SIG-M5 (cell line): ENCODE measurements at places on chromosomes 5 and 9.

- no peak for DNase-seq
Measured at GRCh38 chr9:126794441-126794840, 10.4 kb upstream of the ZBTB43 start.

GRCh38 chr9:77965445-77966123, 66.0 kb downstream of the GNAQ start:
- no peak for DNase-seq

DNA sequence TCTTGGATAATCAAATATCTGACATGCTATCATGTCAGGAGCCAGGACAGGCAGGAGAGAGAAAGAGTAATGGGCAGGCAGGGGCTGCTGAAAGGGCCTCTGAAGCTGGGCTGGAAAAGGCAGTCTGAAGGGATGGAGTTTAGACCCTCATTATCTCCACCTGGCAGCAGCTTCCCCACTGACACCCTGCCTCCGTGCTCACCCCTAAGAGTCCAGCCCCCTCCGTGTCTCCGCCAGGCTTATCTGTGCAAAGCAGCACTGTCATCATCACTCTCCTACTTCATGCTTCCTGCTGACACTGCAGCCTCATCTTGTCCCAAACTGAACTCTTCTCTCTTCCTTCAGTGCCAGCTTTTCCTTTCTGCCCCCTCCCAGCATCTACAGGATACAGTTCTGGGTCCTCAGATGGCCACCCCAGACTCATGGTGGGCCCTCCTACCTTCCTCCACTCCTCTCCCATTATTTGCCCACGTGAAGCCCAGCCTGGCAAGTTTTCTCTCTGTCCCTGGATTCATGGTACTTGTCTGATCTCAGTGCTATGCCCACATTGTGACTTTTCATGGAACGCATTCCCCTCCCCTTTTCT, 70.9 kb upstream of the KLF9 start:
- no peak for DNase-seq

DNA sequence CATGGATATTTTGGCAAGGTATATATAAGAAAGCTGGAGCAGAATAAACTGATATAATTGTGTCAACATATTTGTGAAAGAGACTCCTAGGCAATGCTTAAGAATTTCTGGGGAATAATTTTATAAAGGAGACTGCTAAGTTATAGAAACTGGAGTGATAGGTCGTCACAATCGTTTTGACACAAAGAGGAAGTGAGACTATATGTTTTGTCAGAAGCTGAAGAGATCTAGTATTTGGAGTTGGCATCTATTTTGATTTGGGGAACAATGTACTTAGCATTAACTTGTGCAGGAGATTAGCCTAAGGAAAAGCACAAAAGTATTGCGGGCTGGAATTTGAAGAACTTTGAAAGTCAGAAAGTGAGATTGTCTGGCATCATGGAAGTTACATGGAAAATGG, 582.5 kb downstream of the TAF11L14 start:
- peak; percentile 26 for DNase-seq

DNA sequence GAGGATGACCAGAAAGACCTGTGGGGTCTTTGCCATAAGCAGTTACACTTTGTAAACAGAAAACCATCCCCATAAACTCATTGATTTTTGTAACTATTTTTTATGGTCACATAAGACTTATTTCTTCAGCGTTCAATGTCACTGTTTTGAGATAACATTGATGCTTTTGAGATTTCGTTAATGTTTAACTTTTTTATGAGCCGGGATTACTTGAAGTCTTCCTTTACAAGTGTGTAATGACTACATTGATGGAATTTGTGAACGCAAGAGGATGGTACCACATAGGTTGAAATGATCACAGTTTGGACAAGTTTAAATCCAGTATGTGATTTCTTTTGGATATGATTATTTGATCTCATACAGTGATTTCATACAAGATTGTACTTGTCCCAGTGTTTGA, 1.8 kb downstream of the SLC12A2 start:
- no peak for DNase-seq

GRCh38 chr5:131694926-131695325, 59.9 kb upstream of the RAPGEF6 start:
- no peak for DNase-seq

DNA sequence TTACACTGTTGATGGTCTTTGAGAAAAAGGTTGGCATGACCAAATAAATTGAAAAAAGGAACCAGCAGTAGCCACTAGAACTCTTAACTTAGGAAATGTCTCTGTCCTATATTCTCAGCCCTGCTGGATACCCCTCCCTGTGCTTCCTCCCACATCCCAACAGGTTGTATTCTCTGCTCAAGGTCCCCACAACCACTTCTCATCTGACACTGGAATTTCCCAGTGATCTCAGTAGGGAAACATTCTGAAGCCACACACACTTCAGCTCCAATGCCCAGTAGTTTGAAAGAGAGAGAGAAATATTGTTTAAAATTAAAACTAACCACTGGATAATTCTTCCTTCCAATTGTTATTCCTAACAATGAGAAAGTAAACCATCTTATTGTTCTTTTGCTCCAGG, 30.0 kb upstream of the NREP start:
- no peak for DNase-seq

DNA sequence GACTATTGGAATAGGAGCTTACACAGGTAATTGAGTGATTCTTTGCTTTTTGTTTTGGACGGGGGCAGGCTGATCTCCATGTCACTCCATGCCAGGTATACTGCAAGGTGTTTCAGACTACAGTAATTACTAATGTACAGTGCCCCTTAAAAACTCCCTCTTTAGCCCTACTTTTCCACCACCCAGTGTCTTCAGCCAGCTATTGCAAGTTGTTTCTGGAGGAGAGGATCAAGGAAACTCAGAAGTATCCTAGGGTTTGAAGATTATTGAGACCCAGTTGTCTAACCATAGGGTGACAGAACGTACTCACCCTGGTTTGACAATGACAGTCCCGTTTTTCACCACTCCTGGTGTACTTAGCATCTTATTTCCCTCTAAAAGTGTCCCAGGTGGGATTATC, 13.4 kb downstream of the CFAP95 start:
- DNase-seq = no peak

DNA sequence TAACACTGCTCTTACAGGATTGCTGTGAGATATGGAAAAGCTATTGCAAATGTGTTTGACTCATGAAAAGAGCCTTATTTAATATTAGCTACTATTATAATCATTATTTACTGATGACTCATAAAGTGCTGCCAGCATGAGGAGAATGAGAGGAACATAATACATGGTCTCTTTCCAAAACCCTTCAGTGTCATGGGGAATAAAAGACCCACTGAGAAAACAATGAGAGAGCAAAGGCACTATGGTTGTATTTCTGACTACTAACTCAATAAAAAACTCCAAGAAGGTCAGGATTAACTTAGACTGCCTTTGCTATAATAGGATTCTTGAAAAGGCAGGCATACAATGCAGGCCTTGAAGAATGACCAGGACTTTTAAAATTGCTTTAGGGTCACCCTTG, 633.5 kb downstream of the DTWD2 start:
- DNase-seq = no peak

DNA sequence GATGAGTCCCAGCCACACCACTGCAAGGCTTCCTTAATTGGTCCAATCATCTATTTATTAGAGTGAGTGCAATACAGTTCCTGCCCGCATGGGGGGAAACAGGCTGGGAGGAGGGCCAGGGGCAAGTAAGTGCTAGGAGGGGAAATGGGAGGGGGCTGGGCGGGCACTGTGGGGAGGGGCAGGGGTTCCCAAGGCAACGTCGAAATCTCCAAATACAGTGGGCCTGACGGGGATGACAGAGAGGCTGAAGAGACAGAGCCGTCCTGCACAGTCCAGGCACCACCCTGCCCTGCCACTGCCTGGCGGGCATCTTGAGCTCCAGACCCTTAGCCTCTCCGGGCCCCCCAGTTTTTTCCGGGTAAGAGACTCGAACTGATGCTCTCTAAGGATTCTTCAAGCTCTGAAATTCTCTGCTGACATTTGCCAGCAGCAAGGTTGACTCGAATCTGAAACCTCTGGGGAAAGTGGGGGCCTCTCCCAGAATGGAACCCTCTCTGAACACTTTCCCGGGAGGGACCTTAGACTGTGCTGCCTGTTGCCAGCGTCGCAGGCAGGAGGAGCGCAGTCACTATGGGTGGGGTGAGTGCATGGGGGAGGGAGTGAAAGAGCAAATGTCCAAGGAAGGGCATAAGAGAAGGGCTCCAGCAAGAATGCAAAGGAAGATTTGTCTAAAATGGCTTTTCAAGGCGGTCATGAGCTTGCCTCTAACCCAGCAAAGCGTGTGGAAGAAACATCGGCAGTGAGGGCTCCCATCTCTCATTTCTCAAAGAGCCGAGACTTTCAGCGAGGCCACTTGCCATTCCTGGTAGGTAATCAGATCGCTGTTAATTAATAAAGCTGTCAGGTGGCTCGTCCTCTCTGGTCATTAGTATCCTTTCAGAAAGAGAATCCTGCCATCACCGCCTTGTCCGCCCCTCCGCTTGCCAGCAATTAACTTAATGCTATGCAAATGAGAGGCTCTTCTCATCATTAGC, 99.0 kb downstream of the GTF3C4 start:
- no peak for DNase-seq

DNA sequence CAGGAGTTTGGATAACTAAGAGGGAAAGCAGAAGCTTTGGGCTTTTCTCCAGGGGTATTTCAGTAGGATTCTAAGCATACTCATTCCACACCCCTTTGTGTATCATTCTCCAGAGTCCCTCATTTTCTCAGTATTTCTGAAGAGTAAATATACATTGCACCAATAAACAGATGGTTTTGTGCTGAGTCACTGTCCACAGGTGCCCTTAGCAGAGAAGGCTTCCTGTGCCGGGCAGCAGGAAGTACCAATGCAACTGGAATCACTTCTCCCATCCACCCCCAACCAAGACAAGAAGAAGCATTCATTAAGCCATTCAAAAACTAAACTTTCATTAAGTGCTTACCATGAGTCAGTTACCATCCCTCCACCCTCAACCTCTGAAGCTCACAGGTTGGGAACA, 3.6 kb upstream of the CCNJL start:
- no peak for DNase-seq

GRCh38 chr9:105070176-105070575, 142.2 kb upstream of the ABCA1 start:
- DNase-seq = no peak

DNA sequence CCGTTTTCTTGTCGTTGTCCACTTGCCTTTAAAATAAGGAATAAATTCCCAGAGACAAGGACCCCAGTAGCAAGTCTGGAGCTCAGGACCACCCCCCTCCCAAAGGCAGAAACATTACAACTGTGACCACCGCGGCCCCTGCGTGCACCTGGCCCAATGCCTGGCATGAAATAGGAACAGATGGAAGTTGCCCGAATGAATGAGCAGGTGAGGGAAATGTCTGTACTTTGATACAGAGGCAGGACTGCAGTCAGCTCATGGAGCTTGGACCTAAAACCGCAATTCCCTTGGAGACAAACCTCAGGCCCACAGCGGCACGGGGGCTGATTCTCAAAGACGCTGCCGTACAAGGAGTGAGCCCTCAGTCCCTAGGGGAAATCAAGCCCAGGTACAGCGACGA, 55.3 kb upstream of the SARDH start:
- DNase-seq = no peak

DNA sequence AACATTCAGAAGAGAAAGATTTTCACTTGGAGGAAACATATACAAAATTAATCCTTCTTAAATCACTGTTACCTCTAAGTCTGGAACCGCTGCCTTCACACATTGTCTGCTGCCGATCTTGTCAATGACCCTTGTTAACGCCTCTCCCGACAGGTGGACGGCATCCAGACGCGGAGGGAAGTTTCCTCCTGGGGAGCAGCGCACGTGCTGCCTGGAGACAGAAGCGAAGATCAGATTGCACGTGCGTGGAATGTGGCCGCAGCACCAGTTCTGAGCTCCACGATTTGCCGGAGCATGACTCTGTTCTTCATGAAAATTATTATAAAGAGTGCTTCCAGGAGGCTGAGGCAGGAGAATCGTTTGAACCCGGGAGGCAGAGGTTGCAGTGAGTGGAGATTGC, 183.6 kb upstream of the IRX4 start:
- DNase-seq = no peak

DNA sequence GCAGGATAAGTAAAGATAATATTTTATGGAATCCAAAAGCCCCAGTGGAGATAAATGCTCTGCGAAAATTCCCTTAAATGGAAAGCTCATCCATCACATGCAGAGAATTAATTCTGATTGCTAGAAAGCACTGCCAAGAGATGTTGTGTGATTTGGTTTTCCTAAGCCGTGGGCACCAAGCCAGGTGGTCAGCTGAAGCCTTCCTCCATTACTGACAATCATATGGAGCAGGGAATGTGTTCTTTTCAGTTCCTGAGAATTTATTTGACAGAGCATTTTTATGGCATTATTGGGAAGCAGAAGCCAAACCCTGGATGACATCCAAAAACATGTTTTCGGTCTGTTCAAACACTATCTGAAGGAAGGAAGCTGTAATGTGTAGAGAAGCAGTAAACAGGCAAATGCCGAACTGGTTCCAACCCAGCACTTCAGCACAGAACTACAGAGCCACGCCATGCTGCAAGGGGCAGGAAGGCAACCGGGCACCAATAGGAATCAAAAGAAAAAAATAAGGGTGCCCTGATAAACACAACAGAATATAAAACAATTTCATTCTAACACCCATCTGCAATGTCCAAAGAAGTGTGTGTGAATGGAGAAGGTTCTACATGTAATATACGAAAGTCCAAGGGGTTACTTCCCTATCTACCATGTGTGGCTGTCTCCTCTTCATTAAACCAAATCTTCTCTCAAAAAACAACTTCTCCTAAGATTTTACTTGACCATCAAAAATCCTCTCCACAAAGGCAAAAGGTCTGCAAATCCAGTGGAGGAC, 12.3 kb downstream of the ARSB start:
- no peak for DNase-seq

DNA sequence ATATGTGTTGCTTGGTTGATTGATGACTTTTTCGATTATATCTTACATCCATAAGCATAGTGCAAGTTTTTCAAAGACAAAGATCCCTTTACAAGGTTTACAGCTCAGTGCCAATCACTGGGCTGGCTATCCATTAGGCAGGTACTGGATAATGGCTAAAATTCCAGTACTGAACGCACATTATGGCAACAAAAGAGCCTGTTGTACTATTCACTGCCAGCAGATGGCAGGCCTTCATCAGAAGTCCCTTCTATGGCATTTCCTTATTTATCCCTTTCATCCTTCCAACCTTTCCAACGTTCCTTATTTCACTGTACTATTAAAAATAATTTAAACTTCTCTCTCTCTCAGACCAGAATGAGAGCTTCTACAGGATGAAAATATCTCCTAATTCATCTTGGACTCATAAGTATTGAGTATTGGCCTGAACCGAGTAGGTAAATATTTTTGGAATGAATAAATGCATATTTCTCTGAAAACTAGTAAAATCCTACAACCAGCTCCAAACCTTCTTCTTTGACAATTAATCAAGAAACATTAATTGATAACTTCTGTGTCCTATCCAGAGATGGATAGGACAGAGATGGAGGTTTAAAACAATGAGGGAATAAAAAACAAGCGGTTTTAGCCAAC, 6.7 kb upstream of the WNT8A start:
- no peak for DNase-seq

DNA sequence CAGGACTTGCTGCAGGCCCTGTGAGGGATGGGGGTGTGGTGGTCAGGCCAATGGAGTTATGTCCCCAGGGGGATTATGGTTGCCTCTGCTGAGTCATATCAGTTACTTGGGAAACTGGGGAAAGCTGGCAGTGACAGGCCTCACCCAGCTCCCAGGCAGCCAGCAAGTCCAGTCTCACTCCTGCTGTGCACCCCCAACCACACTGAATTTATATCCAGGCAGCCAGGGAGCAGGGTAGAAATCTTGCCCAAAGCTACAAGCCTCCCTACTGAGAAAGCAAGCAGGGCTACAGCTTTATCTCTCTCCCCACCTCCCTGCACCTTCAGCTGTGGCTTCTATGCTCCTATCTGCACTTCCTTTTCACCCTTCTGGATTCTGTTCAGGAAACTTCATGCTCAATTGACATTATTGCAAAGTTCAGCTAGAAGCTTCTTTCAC, 2076.0 kb upstream of the CDH9 start:
- no peak for DNase-seq
